ENCODE measurements at places on chromosomes 3 and 15.

DNA sequence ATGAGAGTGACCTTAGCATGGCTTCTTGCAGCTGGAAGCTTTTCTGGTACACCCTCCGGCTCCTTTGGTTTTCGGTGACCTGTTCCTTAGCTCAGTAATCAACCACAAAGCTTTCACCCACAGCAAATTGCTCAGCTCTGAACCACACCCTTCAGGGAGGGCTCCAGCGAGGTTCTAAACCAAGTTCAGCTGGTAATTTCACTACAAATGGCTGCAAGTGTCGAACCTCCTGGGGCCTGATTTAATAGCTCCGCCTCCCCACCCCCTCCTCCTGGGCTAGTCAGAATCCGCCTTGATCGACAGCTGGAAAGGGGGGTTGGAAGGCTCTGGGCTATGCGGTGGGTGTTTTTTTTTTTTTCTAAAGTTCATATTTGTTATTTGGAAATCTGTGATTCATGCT is 150.9 kb upstream of the MCTP2 start:
- no peak for DNase-seq

DNA sequence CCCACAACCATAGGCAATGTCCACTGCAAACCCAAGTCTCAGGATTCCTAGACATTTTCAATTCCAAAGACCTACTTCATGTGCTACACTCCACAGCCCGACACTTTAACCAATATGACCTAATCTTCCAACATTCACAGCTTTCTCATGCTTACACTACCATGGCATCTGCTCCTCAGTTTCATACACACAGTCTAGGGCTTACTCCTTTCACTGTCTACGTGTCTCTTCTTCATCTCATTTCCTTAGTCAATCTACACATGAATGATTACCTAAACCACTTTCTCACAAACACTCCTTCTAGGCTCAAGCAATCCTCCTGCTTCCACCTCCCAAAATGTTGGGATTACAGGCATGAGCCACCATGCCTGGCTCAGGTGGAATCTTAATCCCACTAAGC is 106.3 kb downstream of the STAG1 start:
- DNase-seq = no peak

DNA sequence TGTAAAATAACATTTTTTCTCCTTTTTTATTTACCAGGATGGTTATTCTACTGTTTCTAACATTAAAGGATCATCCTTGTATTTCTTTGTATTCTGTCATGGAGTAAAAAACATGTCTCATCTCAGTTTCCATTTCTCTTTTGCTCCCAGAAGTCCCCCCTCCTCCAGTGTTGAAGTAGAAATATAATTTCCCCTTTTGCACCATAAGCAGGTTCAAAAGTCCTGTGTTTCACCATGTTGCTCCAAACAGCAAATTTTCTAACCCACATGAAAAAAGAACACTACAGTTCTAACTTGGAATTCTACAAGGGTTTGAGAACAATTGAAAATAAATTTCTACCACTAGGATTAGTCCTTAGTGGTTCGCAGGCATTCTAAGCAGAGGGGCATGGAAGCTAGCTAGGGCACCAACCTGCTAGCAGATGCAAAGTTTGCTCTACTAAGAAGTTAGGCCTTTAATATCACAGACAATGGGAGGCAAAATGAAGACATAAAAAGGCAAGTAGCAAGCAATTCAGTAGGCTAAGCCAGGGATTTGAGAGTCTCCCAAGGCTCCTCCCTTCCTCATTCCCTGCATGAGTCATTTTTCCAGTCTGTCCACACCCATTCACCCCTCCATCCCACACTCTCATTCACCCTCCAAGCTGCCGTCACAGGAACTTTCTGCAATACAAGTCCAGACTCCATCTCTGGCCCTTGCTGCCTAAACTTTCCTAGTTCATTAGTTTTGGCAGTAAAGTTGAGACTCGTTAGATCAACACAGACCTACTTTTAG is 2.3 kb upstream of the MBNL1 start:
- no peak for DNase-seq

DNA sequence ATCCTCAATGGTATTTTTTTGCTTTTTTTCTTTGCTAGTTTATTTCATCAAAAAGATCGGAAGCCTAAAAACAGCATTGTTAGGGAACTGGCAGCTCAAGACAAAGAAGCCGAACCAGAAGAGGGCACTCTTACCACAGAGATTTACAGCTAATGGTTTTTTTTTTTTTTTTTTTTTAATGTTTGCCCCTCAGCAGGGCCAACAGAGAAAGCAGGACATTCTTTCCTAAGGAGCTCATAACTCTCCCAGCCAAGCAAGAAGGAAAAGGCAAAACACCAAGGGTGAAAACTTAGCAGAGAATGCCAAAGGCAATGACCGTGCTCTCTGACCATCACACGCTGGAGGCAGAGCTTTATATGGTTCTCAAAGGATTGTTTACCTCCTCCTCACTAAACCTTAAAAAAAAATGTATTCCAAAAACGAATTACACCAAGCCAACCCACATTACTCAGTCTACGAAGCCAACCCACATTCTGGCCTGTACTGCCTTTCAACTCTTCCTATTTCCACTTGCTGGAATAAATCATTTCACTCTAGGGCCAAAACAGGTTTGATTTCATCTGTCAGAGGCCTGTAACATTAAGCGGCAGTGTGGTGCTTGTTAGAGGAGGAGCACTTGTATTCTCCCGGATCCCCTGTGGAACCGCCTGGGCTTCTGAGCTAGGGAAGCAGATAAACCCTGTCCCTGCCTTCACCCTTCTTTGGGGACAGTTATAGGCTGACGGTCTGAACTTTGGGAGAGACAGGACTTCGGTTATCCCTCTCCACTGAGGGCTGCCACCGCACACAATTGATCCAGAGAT is 35.6 kb upstream of the GYG1 start:
- DNase-seq = no peak

DNA sequence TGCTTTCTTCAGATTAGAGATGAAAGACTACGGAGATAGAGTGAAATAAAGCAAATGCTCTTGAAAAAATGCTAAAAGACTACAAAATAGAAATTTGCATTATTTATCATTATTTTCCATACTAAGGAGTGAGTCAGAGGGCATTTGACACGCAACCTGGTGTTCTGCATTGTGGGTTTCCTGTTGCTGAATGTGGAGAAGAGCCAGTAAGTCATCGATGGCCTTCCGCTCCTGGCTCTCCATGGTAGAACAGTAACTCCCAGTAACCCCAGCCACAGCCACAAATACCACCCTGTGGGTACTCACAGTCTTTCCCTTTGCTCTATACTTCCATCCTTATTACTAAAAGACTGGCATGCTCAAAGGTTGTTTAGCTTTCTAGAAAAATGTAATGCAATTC is 61.5 kb downstream of the CGGBP1 start:
- peak; percentile 3 for DNase-seq

- no peak for DNase-seq
Observed at GRCh38 chr3:116707531-116707930, 2.0 kb upstream of the TUSC7 start.

GRCh38 chr15:78763796-78764241 is 47.4 kb downstream of the ADAMTS7 start:
- no peak for DNase-seq

- DNase-seq = no peak
Observed at GRCh38 chr3:194801461-194802432, 116.1 kb downstream of the FAM43A start.

DNA sequence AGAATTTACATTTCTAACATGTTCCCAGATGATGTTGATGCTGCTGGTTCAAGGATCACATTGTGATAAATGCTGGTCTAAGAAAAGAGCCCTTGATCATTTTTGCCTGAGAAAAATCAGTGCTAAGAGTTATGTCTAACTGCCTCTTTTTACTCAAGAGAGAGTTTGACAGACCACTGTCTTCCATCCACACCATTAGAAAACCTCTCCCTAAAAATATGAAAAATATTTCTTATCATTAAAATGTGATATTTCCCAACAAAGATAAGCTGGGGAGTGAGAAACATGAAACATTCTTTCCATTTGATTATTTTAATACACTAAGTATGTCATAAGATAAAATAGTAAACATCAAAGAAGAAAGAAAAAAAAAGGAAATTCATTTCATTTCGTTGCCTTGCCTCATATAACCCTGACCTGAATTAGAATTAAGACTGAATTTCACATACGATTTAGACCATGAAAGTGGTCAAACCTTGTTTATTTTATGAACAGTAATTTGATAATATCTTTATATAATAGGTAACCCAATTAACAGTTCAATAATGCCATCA is 471.8 kb upstream of the ARHGEF26 start:
- DNase-seq = no peak

GRCh38 chr15:85718271-85718971 is 76.3 kb downstream of the KLHL25 start:
- DNase-seq = no peak

DNA sequence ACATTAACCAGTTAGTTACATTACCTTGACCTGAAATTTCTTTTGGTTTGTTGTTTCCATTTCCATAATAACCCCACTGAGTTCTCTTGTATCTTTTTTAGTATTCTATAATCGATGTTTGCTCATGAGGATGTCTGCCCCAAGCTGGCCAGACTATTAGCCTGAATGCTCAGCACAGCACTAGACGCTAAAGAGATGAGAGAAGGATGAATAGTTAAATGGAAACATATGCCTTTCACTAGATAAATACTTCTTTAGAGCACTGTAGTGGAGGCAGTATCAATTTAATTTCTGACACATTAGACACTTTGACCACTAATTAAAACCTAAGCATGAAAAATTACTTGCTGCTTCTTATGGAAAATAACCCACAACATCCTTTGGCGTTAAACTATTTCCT is 654.9 kb upstream of the KCNMB2 start:
- no peak for DNase-seq

DNA sequence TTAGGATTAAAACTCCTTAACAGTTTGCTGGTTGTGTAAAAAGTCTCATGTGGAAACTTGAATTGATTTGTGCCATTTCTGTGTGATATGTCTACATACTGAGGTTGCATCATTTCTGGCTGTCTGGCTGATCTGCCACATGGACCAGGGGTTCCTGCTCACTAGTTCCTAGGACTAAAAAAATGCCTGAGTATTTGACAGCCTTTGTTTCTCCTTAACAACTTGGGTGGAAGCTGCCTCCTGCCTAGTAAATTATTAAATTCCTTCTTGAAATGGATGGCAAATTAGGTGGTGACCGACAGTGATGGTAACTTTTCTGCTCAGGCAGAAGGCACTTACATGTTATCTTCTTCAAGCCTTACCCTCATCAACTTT is 226.9 kb upstream of the MRPL3 start:
- no peak for DNase-seq

- no peak for DNase-seq
Observed at GRCh38 chr3:138371070-138371965, 22.9 kb downstream of the MRAS start.

DNA sequence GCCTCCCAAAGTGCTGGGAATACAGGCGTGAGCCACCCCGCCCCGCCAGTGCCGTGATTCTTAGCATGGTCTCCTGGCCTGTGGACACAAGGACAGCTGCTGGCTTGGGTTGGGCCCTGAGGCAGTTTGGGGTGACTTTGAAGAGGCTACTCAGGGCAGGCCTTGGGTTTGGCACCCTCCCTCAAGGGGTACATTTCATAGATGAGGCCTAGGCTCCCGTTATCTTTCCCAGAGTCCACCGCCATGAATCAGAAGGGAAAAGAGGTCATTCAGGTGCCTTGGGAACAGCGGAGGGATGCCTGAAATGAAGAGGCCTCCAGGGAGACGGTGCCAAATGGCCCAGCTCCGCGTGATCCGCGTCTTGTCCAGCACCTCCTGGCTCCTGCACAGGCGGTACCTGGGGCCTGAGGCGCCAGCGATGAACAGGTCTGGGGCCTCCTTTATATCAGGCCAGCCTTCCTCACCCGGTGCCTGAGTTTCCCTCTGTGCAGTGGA is 9.3 kb downstream of the GNAI2 start:
- no peak for DNase-seq

- DNase-seq = no peak
Observed at GRCh38 chr3:115084686-115085085, 62.4 kb downstream of the ZBTB20 start.

DNA sequence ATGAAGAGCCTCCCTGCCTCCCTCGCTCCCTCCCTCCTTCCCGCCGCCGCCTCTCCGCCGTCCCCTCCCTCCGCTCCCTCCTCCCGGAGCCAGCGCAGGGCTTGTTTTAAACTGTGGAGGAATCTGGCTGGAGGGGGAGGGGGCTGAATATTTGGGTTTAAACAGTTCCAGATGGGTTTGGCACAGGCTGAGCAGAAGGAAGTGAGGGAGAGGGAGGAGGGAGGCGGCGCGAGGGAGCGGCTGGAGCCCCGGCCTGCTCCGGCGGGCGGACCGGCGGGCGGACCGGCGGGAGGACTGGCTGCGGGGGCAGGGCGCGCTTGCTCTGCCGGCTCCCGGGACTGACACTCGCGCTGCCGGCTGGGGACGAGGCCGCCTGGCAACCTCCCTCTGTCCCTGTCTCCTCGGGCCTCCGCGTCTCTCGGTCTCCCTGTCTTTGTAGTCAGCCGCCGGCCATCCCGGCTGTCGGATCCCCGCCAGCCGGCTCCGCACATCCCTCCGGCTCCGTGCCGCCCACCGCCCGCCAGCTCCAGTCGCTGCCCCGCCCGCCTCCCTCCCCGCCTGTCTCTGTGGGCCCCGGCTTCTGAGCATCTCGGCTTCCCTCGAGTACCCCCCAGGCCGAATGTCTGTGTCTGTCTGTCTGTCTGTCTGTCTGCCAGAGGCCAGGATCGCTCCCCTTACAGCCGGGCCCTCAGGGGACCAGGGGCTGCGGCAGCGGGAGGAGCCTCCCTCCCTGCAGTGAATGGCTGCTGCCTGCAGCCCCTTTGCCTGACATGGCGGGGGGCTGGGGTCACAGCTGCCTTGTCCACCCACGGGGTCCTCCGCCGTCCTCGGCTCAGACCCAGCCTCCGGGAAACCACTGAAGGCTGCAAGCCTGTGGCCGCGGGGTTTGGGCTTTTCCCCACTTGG is 7.6 kb downstream of the EPHB3 start:
- DNase-seq = no peak

DNA sequence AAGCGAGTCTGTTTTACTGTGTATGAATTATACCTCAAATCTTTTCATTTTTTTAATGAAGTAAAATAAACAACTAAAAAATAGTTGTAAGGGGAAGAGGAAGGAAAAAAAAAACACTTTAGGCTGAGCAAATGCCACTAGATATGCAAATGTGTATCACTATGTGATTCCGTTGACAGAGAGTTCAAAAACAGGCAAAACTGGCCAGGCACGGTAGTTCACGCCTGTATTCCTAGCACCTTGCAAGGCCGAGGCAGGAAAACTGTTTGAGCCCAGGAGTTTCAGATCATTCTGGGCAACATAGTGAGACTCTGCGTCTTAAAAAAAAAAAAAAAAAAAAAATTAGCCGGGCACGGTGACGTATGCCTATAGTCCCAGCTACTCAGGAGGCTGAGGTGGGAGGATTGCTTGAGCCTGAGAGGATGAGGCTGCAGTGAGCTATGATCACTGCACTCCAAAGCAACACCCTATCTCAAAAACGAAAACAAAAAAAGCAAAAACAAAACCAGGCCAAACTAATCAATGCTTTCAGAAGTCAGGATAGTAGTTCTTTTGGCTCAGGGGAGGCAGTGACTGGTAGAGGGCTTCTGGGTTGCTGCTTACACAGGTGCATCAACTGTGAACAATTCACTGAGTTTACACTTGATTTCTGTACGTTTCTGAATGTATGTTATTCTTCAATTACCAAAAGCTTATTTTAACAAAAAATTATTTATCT is 7.4 kb downstream of the PRC1 start:
- no peak for DNase-seq

Measured in T-helper 22 cell (primary cell).